NCI-H510A (cell line): ENCODE measurements at places on chromosomes 12 and 14.

GRCh38 chr14:102693006-102693755 is 84.1 kb upstream of the TRAF3 start:
- no peak for DNase-seq

- DNase-seq = no peak
Measured at GRCh38 chr14:26761532-26761931, 163.7 kb upstream of the NOVA1 start.

DNA sequence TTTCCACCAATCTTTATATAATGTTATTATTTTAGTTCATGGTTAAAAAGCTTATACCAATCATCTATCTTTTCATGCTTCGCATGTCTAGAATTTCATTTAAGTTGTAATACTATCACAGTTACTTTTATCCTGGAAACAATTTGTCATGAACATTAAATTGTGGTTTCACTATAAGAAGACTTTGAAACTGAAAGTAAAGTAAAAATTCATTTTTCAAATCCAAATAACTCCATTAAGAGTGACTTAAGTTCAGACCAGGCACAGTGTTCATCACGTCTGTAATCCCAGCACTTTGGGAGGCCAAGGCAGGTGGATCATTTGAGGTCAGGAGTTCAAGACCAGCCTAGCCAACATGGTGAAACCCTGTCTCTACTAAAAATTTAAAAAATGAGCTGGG is 12.4 kb downstream of the ESR2 start:
- DNase-seq = no peak

DNA sequence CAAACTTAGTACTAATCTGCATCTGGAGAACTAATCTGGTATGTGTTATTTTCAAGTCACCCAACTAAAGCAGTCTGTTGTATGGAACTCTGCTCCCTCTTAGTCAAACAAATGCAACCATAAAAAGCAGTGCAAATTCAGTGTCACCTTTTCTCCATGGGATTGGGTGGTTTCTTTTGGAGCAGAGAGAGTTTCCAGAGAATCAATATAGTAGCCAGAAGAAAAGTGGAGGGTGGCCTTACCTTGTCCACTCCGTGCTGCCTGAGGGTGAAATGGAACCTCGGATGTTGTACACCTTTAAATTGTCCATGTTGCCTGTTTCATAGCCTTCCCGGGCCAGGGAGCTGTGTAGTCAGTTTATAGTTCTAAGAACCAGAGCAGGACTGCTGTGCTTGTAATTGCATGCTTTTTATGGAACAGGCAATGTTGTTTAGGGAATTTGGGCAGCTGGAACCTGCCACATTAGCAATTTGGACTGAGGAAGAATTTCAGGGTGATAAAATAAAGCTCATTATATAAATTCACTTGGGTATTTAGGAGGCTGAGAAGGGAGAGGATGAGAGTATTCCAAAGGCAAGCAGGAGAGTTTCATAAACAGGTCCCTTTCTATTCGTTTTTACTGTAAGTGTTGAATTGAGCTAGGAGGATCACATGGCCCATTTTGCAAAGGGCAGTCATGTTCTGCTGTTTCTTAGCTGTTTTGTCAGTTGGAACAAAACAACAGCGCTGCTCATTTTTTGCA is 60.5 kb downstream of the CRADD start:
- DNase-seq = no peak

DNA sequence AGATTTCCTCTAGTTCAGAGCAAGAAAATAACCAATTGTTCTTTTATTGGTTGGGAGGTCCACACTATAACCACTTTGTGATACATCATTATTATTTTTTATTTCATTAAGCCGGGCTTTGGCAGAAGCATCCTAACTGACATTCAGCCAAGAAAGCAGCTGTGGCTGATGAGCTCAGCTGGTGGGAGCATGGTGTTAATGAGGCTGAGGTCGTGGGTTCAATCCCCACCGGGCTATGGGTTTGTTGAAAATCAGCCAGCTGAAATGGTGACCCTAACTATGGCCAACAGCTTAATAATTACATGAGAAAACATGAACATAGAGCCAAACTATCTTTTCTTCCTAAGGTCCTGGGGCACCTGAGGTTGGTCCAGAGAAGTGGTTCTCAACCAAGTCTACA is 378.2 kb downstream of the GLT1D1 start:
- no peak for DNase-seq

DNA sequence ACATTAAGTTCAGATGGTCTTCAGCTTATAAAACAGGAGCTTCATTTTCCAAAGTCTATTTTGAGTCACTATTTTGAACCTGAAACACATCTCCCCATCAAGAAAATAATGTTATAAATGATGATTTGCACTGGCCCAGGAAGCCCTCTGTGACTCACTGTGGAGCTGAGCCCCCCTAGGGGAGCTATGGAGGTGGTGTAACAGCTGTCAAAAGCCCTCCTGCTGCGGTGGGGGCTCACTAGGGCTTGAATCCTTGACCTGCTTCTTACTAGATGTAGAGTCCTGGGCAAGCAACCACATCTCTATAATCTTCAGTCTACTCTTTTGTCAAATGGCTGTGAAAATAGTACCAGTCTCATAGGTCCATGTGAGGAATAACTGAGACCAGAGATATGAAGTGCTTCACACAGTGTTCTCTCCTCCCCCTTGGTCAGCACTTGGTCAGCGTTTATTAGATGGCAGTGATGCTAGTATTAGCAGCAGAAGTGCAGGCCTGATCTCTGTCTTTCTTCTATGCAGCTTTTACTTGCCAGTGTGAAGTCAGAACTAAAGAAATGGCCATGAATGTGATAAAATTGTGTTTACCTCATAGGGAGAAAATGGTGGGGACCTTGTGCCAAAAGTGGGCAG is 83.4 kb downstream of the RTN1 start:
- no peak for DNase-seq
